Stimulated activated CD8-positive, alpha-beta memory T cell treated with anti-CD3 and anti-CD28 coated beads, Interleukin-4, amount 100 ng/mL, for 1 hour (primary cell): ENCODE measurements at places on chromosomes 6 and 20.
A peak's percentile ranks its signal among the peaks of the same experiment; 100 is the strongest.

DNA sequence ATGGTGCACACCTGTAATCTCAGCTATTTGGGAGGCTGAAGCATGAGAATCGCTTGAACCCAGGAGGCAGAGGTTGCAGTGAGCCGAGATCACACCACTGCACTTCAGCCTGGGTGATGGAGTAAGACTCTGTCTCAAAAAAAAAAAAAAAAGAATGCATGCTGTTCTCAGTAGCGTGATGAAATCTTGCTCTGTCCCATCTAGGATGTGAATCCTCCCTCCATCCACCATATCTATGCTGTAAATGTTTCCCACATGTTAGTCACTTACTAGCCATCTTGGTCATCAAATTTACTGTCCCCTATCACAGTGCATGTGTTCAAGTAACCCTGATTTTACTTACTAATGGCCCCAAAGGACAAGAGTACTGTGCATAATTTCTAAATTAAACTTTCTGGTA, 315.4 kb upstream of the TBX18 start:
- no peak for DNase-seq

- DNase-seq: no peak
Observed at GRCh38 chr6:117169064-117169665, 96.2 kb upstream of the VGLL2 start.

DNA sequence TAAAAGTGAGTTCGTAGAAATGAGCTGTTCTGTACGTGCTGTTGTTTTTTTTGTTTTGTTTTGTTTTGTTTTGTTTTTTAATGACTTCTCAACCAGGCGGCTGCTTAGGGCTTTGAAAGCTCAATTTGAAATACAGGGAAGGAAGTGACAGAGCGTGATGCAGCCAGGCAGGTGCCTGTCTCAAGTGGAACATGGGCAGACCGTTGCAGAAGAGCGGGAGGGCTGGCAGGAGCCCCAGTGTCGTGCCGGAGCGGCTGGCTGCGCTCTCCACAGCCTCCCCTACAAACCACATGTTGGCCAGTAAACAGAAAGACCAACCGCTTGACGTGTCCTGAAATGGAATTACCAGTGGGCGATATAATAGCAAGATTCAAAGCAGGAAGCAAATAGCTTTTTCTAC, 164.9 kb upstream of the RREB1 start:
- DNase-seq: no peak

DNA sequence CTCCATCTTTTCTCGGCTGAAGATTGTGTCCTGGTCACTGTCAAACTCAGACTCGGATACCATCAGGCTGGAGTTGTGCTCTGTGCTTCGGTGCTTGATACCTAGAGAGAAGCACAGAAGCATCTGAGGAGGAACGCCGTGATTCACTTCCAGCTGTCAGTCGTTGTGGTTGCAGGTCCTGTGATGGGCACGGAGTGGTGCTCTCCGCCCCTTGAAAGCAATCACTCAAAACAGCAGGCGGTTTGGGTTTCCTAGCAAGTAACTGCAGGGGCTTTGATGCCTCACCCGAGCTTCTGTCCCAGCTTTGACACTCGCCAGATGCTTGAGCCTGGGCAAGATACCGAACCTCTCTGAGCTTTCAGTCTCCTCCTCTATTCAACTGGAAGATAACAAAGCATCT, 52.5 kb downstream of the ALDH5A1 start:
- peak; percentile 3 for DNase-seq

DNA sequence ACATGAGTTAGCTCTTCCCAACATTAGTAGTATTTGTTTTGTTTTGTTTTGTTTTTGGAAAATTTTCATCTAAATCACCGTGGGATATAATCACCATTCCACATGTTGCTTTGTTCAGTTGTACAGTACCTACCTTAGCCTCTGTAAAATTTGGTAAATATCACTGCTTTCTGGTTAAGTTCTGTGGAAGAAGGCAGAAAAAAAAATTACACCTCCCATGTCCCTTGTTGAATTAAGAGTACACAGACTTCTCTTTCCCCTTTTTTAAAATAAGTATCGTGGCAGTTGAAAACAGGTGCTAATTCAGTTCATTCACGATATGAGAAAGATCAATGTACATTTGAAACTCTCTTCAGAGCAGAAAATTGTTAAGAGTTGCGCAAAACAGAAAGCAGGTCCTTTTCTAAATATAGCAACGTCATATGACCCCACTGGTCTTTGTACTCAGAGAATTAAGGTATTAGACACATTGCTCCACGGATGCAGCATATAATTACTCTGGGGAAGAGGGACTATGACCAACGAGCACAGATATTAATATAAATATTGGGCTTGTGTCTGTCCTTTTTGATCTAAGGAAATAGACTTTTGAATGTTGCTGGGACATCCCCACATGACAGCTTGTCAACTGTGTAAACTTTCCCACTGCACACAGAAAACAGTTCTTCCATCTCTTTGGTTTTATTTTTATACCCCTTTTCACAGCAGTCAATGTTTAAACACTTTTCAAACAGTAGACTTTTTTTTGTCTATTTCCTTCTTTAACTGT, 58.6 kb upstream of the ZNF217 start:
- DNase-seq: no peak

DNA sequence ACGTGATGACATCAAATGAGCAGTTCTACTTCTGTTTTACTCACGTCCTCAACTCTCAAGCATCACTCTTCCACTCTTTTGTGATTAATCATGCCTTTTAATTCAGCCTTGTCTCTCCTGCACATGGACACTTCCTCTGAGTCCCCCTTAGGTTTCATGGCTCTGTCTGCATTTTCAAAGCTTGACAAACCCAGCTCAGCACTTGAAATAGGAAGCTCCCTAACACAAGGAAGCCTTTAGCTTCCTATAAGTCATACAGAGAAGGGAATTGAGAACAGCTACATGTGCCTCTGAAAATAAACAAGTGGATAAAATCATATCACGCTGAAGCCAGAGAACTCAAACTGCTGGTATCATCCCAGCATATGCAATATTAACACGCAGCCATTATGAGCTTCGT, 21.2 kb downstream of the KIF16B start:
- DNase-seq: no peak

GRCh38 chr6:134609716-134610261, 291.9 kb upstream of the SGK1 start:
- DNase-seq: no peak

DNA sequence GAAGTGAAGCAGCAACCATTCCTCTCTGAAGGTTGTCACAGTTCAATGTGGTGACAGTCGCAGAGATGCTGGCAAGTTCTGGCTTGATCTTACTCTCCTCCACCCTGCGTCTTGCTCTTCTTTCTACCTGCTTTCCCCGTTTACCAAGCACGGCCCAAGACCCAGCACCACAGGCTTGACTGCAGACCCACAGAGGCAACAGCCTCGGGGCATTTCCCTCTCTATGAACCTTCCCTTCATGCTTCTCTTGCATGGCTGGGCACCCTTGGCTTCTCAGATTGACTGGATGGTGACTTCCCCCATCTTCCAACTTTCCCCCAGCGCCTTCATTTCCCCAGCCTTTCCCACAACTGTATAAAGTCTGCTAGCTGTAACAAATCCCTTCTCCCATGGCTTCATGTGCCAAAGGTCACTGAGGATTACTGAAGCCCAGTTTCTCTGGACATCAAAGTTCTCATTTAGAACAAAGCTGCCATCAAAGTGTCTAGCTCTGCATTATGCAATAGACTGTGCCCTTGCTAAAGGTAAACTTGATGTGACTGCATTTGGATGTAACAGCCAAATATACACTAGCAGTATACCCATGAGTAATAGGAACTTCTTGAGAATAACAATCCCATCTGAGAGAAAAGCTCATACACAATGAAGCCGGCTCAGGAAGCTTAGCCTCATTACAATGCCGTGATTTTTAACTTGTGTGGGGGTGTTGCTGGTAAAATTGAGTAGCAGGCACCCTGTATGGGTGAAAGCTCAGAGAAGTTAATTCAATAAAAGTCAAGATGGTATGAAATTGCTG, 723.1 kb upstream of the FLRT3 start:
- no peak for DNase-seq

GRCh38 chr20:11281240-11281639, 607.4 kb upstream of the JAG1 start:
- DNase-seq: no peak

DNA sequence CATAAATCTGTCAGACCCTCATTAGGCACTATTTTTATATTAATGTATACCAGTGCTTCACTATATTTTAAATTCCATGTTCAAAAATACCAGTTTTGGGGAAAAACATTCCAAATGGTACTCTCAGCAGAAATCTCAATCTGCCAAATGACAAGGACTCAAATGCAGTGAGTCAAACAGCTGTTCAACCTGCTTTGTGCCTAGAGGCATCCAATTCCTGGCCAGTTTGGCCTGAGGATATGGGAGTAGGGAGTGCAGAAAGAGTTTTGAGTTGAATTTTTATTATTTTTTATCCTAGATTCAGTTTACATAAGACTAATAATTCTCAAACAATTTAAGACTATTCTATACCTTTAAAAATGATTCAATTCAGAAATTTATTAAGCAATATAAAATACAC, 216.8 kb downstream of the LAMA2 start:
- DNase-seq: no peak

DNA sequence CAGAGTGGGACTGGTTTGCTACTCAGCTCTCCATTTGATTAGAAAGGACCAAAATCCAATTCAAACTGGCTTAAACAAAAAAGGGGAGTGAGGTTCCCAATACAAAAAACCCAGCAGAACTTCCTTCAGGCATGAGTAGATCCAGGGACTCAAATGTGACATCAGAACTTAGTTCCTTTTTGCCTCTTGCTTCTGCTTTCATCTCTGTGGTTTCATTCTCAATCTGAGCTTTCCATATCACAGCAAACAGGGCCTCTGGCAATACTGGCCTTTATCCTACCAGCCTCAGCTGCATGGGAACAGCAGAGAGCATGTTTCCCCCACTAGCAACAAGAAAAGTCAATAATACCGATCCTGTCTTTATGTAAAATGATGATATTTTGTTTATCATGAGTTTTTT, 28.6 kb upstream of the PRELID3B start:
- DNase-seq: no peak

- no peak for DNase-seq
Observed at GRCh38 chr6:134622382-134623173, 304.7 kb upstream of the SGK1 start.

GRCh38 chr6:169070506-169071176, 183.0 kb downstream of the THBS2 start:
- DNase-seq: no peak

DNA sequence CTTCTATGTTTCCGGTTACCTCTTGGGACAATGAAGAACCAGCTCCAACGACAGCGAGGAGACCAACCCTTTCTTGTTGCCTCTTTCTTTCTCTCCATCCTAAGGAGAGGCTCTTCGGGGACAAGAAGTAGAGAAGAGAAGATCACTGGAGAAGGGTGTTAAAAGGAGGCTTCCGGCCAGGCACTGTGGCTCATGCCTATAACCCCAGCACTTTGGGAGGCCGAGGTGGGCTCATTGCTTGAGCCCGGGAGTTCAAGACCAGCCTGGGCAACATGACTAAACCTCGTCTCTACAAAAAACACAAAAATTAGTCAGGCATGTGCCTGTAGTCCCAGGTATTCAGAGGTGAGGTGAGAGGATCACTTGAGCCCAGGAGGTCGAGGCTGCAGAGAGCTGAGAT, 90.8 kb upstream of the TNFAIP3 start:
- no peak for DNase-seq

GRCh38 chr6:168581236-168581635, 140.3 kb downstream of the SMOC2 start:
- no peak for DNase-seq

DNA sequence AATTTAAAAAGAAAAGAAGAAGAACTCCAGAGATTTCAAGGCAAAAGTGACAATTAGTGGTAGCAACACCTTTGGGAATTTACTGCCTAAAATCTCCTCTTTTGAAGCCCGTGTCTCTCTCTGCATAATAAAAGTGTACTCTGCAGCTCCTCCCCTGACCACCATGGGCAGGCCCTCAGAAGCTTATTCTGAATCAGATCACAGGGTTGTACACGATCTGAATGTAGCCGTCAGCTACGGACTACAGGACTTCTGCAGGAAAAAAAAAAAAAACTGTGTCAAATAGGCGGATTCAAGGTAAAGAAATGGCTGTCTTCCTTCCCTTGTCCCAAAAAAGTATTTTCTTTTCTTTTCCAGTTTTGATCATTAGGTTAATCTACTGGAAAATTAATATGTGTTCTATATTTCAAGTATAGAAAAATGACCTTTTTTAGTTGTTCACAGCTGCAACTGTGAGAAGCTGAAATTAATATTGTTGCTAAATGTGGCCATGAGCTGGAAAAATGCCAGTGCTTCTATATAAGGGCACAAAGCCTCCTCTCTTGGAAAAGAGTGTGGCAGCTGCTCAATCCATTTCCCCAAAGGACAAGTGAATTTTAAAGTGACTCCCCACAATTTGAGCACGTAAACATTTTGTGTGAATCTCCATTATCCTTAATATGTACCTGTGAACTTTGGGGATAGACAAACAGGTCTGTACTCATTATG, 397.4 kb downstream of the C6orf118 start:
- DNase-seq: no peak

- DNase-seq: no peak
Observed at GRCh38 chr20:7858734-7859250, 81.5 kb downstream of the HAO1 start.

GRCh38 chr6:122098201-122098678, 301.2 kb upstream of the HSF2 start:
- DNase-seq: no peak

DNA sequence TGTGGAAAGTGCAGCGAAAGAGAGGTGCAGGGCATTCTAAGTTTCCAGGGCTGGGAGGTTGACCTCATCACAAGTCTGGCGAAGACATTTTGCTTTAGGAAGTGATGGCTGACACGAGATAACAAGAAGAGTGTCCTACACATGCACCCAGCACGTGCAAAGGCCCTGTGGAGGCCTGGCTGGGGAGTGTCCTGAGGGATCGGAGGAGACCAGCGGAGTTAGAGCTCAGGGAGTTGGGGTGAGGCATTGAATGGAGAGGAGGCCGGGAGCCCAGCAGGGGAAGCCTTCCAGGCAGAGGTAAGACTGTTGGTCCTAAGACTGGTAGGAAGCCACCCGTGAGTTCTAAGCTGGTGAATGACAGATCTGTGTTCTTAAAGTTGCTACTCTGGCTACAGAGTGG, 58.4 kb downstream of the PPP1R14C start:
- no peak for DNase-seq

DNA sequence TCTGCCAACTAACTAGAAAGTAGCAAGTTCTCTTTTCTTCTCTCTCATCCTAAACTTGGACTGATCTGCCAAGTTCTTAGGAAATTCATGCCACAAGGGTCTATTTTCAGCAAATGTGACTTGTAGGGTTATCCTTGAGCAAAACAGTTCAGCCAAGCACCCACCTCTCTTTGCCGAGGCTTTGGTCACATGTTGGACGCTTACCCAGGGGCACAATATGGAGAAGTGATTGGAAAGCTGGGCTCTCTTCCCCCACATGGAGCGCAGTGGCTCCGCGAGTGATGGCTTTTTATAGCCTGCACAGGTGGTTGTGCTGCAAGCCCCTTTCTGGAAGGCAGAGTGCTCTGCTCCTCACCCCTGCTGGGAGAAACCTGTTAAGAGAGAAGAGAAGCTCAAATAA, 47.7 kb upstream of the FNDC1 start:
- no peak for DNase-seq
